Activated T-cell treated with anti-CD3 and anti-CD28 coated beads for 24 hours (primary cell): ENCODE measurements at places on chromosomes 2 and 18.

GRCh38 chr2:159129824-159130223 lies 156.7 kb downstream of the WDSUB1 start:
- DNase-seq, result no peak

GRCh38 chr2:225042800-225043167 lies 516 bp upstream of the DOCK10 start:
- DNase-seq, result no peak

- no peak for DNase-seq
These were observed 84.0 kb downstream of the DYNAP start for GRCh38 chr18:54675076-54675475.

- no peak for DNase-seq
These were observed 80.3 kb upstream of the TSPYL6 start for GRCh38 chr2:54336136-54336976.

DNA sequence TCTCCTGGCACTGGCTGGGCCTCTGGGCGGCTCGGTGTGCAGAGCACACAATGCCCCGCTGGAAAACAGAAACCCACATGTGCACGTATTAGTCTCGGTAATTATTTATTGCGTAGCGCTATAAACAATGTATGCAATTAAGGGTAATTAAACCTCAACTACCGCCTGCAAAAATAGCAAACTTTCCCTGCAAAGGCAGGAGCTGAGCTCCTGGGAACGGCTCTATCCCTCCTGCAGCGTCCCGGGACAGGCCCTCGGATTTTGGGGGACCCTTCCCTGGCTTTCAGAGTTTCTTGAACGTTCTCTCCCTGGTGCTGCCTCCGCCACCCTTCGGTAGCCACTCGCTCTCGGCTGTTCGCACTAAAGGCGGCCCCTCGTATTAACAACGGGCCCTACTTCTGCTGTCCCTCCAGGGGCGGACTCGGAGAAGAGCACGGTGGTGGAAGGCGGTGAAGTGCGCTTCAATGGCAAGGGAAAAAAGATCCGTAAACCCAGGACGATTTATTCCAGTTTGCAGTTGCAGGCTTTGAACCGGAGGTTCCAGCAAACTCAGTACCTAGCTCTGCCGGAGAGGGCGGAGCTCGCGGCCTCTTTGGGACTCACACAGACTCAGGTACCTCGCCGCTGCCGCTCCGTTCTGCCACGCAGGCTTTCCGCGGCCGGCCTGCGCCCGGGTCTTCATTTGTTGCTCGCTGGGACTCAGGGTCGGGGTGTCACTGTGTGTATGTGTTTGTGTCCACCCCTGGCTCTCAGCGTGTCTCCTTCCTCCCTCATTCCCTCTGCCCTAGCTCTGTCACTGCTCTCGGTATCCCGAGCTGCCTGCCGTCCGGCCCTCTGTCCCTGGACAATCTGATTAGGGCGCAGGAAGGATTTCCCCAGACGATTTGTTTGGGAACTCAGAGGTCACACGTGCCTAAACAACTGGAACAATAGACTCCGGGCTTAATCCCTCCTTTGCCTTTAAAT lies 1.2 kb downstream of the DLX1 start:
- DNase-seq, result no peak

DNA sequence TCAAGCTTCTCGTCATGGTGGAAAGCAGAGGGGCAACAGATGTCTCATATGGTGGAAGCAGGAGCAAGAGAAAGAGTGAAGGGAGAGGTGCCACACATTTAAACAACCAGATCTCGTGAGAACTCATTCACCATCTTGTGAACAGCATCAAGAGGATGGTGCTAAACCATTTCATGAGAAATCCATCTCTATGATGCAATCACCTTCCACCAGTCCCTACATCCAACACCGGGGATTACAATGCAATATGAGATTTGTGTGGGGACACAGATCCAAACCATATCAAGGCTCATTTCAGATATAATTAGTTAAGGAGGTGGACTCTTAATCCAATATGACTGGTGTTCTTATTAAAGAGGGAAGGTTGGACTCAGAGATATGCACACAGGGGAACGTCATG lies 272.8 kb downstream of the KCNS3 start:
- no peak for DNase-seq

GRCh38 chr2:205739620-205740019 lies 57.3 kb downstream of the NRP2 start:
- DNase-seq, result no peak

DNA sequence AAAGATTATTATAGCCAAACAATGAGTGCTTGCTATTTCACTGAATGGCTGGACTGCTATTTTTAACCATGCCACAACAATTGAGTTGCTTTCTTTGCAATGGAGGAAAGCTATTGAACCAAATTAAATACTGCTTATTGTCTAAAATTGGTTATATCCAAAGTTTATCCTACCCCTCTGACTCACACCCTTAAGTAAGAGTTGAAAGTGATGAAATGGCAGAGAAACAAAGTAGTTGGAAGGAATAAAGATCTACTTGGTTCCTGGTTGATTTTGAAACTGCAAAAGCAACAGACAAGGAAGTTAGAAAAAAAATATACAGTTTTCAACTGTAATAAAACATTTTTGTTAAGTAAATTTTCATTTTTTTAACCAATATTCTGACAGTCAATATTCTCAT lies 47.5 kb downstream of the EML4 start:
- no peak for DNase-seq

- no peak for DNase-seq
These were observed 9.2 kb downstream of the SEPTIN10 start for GRCh38 chr2:109604597-109604996.

DNA sequence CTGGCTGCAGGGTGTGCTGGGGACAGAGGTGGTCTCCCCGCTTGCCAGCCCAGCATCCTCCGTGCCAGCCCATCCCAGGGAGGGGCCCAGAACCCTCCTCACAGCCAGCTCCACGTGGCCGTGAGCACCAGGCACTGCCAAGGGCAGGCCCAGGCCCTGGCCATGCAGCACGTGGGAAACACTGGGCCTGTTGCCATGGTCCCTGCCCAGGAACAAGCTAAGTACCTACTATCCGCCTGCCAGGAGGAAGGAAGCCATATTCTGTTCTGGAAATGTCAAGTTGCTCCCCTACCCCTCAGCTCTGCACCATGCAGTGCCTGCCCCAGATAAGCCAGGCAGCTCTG lies 250.6 kb downstream of the CYP26B1 start:
- no peak for DNase-seq

GRCh38 chr2:65431421-65432226 lies 775 bp downstream of the SPRED2 start:
- peak; percentile 36 for DNase-seq

DNA sequence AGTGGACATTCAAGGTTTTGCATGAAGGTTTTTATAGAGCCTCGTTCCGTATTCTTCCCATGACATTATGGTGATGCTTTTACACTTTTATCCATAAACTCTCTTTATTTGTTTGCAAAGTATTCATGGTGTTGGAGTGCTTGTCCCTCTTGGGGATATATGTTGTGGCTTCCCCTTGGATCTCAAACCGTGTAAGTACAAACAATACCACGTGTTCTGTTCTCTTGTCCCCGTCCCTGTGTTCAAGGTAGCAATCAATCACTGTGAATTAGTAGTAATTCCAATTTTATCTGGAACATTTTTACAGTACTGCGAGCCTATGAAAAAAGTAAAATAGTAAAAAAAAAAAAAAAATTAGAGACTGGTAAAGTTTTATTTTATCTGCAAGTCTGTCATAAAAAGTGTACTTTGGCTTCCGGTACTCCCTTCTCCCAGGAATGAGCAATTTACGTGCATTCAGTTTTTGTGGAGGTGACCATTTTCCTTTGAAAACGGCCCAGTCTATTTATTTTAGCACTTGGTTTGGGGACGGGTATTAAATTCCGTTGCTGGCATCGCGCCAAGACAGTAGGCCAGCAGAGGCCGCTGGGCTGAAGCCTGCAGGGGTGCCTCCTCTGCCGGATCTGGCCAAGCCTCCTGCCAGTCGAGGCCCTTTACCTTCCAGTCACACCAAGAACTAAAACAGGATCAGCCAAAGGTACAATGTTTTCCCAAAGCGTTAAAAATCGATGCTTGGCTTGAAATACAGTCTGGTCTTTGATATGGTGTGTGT lies 175.7 kb downstream of the SOCS6 start:
- no peak for DNase-seq

GRCh38 chr18:75474332-75474731 lies 46.8 kb upstream of the SMIM21 start:
- no peak for DNase-seq

GRCh38 chr2:38791744-38792143 lies 13.7 kb downstream of the GEMIN6 start:
- DNase-seq, result no peak

DNA sequence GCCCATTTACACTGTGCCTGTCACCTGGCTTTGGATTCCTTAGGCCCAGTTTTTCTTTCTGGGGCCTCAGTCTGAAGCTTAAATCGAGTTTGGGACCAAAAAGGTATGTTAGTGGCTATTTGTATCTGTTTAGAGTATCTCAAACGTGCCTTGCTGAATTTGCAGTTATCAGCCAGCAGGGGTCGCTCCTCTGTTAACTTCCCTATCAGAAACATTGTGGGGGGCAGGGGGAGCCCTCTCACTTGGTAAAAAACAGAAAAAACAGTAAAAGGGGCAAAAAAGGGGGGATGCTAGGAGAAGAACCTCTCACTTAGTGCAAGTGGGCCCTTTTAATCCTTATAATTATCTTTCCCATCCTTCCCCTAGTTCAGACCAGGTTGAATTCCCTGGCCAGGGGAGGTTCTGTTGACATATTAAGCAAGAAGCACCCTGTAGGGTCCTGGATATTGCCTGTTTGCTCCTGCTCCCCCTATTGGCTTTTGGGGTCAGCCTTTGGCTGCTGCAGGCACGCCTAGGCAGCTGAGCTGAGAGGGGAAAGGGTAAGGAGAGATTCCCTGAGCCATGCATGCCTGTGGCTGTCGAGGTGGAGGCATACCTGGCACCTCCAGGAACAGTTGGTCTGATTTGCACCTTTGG lies 8.8 kb upstream of the IFIH1 start:
- DNase-seq, result no peak

DNA sequence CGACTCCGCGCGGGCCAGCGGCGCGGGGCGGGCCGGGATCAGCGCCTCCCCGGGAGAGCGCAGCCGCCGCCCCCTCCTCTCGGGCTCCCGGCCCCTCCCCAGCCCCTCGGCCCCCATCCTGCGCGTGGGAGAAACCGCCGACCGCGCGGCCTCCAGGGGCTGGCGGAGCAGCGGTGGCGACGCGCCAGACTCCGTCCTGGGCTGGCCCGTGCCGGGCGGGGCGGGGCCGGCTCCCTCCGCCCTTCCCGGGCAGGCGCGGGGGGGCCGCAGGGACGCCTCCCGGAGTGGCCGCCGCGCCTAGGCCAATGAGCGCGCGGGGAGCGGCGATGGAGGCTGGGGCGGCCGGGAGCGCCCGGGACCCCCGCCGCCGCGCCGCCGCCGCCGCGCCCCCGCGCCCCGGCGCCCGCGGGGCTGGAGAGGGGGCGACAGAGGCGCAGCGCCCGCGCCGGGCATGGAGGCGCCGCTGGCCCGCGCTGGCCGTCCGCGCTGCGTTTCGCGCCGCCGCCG lies 49.1 kb downstream of the KCNIP3 start:
- no peak for DNase-seq

DNA sequence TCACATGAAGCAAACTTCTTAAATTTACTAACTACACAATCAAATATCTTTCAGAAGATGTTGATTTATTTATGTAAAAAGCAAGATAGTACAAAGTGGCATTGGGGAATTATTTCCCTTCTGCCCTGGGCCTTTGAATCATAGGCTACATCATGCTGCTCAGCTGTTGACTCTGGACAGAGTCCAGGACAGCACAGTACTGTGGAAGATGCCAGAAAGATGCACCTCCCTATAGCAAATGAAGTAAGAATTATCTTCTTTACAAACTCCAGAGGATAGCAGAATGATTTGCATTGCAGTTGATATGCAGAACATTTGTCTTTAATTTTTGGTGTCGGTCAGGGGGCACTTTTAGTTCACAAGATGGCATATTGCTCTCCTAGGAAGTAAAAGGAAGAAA lies 1354.5 kb upstream of the ZEB2 start:
- no peak for DNase-seq

GRCh38 chr18:11992096-11992790 lies 10.9 kb downstream of the IMPA2 start:
- no peak for DNase-seq

DNA sequence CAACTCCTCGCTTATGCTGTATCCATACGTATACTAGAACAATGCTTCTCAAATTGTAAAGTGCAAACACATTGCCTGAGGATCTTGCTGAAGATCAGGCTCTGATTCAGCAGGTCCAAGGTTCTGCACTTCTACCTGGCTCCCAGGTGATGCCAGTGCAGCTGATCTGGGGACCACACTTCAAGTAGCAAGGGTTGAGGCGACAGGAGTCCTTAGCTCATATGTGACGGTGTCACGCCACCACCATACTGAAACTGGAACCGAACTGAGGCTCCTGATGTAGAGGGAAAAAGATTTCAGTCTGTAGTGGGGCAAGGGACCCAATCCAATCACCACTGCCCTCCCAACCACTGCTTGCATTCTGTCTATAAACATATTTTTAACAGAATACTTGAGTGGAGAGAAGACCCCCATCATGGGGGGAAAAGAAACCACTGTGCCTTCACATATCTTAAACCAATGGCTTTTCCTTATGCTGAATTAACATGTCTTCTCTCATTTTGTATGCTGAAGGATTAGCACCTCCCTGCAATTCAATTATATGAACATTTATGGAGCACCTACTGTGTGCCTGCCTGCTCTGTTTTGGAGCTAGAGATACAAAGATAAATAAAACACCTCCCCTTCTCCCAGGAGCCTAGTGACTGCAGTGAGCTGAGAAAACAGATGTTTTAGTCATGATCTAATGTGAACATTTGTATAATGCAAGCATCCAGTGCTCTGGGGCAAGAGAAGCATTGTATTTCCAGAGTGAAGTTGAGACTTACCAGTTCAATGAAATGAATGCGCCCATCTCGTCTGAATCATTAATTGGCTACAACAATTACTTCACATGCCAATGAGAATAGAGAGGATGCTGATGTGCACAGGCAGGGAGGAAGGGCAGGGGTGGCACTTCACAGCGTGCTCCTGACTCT lies 6.6 kb upstream of the ASAP2 start:
- DNase-seq, result no peak

DNA sequence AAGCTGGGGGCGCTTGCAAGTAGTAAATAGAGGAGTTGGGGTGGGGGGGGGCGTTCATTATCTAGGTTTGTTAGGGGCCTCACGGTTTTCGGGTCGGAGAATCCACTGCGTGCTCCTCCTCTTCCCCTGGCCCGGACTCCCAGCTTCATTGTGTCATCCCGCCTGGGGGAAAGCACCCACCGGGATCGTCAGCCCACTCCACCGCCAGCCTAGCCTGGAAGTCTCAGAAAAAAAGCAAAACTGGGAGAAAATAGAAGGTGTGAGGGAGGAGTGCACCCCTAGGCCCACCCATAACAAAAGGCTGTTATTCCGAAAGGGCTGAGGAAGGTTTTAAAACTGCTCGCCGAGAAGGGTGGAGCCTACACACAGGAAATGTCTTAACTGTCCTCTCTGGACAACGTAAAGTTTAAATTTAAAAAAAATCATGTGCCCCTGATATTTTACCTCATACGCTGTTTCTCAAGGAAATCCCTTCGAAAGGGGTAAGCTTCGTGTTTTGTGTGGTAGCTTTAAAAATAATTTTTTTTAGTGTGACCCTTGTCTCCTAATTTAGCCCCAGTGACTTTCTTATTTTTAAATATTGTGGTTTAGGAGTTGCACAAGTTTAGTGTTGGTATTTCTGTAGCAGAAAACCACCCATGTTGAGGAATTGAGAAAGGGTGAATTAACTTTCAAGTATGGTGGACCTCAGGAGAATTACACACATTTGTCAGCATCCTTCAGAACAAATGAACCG lies 104.2 kb downstream of the SPTBN1 start:
- no peak for DNase-seq

- no peak for DNase-seq
These were observed 10.4 kb downstream of the TBR1 start for GRCh38 chr2:161426455-161426921.
